Fibroblast of lung (primary cell): ENCODE measurements at places on chromosomes 4 and X.

DNA sequence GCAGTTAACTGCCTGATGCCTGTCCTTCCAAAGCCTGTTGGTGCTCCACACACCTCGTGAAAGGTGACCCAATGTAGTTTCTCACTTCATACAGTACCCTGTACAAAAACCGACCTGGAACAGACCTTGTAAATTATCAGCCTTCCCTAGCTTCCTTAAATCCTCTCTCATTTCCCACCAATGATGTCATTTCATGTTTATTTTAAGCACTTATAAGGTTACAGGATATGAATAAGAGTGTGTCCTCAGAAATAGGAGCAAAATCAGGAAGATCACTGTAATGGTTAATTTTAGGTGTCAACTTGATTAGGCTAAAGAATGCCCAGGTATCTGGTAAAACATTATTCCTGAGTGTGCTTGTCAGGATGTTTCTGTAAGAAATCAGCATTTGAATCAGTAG, 44.7 kb downstream of the TMEM150C start:
- DNase-seq = peak; percentile 24

- DNase-seq = peak; percentile 31
These were observed 88.4 kb downstream of the LCORL start for GRCh38 chr4:17933126-17933525.

DNA sequence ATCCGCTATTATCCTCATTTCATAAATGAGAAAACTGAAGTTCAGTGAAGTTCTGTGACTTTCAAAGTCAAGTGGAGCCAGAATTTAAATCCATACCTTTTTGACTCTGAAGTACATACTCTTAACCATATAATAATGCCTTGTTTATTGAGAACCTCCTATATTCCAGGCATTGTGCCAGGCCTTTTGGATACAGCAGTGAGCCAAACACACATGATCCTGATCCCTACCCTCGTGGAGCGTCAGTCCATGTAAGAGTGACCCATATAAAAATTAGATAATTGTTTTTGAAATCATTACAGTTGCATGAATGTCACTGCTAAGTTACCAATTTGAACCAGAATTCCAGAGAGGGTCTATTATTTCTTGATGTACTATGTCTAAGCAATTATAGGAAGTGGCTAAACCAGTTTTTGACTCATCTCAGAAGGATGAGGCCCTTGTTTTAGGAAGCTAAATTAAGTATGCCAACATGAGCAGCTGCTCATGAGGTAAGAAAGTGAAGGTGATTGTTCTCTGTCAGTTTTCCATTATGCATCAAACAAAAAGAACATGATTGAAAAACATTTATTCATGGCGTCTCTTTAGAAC, 289.5 kb downstream of the GLUD2 start:
- DNase-seq = no peak

DNA sequence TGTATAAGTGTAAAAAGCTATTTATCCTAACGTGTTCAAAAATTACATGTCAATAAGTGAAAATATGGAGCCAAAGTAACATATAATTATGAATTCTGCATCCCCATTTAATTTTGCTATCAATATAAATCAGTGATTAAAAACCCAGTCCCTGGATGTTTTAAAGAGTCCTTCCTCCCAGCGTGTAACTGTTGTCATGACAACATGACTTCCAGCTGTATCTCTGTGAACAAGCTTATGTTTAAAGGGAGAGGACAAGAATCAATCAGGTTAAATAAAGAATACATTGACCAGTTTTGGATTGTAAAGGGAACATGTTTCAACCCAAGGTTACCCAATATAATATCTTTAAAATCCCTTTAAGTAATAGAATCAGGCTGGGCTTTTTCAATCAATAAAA, 219.7 kb downstream of the NSUN7 start:
- no peak for DNase-seq

DNA sequence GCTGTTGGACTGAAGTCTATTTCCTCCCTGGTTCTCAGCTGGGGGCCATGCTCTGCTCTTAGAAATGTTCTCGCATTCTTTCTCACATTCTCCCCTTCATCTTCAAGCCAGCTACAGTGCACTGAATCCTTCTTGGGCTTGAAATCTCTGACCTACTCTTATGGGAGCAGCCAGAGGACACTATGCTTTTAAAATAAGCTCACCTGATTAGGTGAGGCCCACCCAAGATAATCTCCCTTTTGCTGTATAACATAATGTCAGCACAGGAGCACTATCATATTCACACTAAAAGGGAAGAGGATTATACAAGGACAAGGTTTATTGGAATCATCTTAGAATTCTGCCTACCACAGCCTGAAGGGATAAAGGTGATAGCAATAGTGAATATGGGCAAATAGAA, 146.3 kb downstream of the ZNF674 start:
- DNase-seq = no peak

DNA sequence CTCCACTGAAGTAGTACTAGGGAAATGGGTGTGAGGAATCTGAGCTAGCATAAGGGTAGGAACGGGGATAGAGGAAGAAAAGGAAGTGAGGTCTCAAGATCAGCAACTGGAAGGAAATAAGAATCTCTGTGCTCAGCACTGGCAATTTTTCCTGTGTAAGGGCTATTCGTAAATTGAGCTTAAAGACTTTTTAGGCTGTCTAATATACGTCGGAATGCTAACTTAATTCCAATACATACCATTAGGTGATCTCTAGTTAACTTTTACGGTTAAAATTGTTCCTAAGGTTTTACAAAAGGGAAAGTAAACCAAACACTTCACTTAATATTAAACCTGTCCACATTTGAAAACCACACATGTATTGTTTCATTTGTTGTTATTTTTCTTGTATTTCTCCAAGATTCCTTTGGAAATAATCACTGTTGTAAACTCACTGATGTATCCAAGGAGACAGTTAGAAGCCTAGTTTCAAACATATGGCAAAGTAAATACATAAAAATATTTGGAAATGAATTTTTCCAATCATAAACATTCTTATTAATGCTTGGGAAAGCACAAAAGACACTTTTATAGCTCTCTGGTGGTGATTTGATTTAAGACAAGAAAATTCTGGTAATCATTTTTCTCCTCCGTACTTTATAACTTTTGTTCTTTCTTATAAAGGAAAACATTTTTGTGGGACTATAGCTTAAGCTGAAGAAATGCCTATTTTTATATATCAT, 28.1 kb upstream of the HPGDS start:
- no peak for DNase-seq

GRCh38 chr4:176001151-176002006, 64.3 kb upstream of the WDR17 start:
- DNase-seq = peak; percentile 57

DNA sequence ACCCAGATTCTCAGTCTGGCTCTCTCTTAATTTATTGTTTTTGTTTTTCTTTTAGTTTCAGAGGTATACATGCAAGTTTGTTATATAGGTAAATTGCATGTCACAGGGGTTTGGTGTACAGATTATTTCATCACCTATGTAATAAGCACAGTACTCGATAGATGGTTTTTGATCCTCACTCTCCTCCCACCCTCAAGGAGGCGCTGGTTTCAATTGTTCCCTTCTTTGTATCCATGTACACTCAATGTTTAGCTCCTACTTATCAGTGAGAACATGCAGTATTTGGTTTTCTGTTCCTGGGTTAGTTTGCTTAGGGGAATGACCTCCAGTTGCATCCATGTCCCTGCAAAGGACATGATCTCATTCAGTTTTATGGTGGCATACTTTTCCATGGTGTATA, 198.4 kb downstream of the STK32B start:
- DNase-seq = no peak

DNA sequence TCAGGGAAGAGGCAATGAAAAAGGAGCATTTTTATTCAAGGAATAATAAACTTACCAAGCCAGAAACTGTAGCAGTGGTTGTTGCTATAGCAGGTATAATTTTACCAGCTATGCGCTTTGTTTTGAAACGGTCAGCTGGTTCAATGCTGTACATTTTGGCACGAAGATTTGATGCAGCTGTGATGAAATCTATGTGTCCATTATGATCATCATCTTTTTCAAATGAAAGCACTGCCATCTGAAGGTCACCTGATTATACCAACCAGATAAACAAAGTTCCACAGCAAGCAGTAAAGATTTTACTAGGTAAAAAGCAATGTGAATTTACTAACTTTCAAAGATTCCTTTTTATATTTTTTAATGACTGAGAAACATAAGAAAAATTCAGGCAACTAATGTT, 66.4 kb downstream of the STAP1 start:
- DNase-seq = no peak

DNA sequence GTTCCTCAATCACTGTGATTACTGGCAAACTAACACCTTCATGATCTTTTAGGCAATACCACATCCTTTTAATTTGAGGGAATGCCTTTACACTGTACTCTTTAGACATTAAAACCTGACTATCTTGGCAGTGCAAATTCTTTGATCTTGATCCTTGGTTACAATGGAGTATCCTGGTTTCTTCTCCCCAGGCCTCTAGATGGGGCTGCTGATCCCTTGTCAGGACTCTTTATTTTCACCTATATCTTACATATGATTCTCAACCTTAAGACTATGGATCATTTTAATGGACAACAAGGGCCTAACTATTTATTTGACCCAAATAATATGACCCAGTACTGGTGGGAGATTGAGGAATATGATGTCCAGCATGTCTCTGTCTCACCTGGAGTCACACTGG, 1005.5 kb upstream of the INTU start:
- DNase-seq = peak; percentile 10

- DNase-seq = no peak
These were observed 14.2 kb downstream of the DHX15 start for GRCh38 chr4:24570172-24570571.

GRCh38 chr4:42445038-42445437, 47.8 kb downstream of the SHISA3 start:
- DNase-seq = no peak

DNA sequence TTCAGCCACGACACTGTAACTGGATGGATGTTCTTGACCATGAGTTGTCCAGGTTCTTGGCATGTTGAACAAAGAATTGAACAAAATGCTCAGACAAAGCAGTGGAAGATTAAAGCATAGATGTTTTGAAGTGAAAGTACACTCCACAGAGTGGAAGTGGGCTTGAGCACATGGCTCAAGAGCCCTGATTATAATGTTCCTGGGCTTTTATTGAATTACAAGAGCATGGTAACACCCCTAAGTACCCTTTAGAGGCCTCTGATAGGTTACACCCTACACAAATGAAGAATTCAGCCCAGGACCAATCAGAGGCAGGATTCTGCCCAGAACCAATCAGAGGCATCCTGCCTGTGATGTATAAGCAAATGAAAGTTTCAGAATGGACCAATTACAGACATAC, 33.5 kb downstream of the SLC10A6 start:
- no peak for DNase-seq

GRCh38 chr4:119286377-119287002, 35.4 kb downstream of the FABP2 start:
- peak; percentile 76 for DNase-seq

DNA sequence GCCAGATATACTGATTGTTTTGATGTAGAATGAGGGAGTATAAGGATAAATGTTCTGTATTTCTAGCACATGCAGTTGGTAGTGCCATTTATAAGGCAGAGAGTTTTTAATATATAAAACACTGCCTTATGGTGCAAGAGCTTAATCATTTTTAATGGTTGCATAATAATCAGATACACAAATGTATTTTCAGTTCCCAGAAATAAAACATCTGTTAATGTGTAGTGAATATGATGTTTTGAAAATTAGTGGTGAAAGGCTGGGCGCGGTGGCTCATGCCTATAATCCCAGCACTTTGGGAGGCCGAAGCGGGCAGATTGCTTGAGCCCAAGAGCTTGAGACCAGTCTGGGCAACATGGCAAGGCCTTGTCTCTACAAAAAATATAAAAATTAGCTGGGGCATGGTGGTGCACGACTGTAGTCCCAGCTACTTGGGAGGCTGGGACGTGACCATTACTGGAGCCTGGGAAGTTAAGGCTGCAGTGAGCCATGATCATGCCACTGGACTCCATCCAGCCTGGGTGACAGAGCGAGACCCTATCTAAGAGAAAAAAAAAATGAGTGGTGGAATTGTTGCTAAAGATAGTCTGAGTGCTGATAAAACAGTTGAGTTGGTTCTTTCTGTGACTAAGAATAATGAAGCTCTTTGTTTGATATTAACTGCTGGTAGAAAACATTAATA, 29.3 kb downstream of the CLCN3 start:
- peak; percentile 27 for DNase-seq

DNA sequence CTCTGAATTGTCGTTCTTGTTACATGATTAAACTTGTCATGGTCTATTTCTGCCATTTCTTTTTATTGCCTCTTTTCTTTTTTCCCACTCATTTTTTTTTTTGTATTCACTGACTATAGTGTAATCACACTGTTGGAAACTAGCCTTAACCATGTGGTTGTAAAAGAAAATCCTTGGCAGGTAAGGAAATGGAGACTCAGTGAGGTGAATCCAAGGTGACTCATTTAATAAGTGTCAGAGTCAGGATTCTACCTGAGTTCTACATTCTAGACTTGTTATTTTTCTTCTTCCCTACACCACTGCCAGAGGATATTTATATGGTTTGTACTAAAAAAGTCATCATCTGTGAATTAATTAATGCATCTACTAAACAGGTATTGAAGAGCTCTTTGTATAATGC, 152.2 kb downstream of the CBLL2 start:
- DNase-seq = no peak

- no peak for DNase-seq
These were observed 430.8 kb downstream of the PCDH11X start for GRCh38 chrX:92209936-92210335.

DNA sequence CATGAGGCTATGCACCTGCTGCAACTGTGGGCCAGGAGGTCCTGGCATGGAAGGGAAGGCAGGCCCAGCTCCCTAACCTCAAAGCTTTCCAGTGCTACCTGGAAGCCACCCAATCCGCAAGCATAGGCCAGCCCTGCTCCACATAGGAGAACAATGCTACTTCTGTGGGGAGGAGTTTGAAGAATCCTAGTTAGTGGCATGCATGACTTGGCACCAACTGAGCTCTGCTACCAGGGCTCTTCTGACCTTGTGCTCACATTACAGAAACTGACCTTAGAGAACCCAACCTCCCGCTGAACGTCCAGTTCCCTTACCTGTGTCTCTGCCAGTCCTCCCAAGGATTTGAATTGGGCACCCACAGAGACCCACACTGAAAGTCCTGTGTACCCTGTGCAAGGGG, 58.8 kb downstream of the USP46 start:
- DNase-seq = no peak

GRCh38 chr4:17437396-17437795, 74.5 kb downstream of the QDPR start:
- no peak for DNase-seq
